Fibroblast of lung (primary cell): ENCODE measurements at places on chromosomes 6 and 20.

DNA sequence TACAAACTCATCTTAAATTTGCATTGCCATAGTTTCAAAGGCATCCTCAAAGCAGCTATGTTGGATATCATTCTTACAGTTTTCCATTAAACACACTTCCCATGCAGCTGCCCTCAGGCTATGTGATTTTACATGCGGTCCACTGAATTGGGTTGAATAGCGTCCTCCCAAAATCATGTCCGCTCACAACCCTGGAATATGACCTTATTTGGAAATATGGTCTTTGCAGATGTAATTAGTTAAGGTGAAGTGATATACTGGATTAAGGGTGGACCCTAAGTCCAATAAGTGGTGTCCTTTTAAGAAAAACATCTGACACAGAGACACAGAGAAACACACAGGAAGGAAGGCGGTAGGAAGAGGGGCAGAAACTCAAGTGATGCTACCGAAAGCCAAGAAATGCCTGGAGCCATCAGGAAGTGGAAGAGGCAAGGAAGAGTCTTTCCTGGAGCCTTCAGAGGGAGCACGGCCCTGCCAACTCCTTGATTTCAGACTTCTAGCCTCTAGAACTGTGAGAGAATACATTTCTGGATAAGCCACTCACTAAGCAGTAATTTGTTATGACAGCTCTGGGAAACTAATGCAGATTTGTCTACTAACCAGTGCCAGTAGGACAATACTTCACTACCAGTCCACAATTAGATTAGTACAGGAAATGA is 42.7 kb upstream of the NHSL1 start:
- no peak for DNase-seq

- no peak for DNase-seq
These were observed 190.9 kb downstream of the OTOR start for GRCh38 chr20:16939051-16939450.

- no peak for DNase-seq
These were observed 5.4 kb upstream of the TBC1D20 start for GRCh38 chr20:467755-468154.

- DNase-seq: no peak
These were observed 1956.6 kb upstream of the DEFB115 start for GRCh38 chr20:29300579-29301551.

DNA sequence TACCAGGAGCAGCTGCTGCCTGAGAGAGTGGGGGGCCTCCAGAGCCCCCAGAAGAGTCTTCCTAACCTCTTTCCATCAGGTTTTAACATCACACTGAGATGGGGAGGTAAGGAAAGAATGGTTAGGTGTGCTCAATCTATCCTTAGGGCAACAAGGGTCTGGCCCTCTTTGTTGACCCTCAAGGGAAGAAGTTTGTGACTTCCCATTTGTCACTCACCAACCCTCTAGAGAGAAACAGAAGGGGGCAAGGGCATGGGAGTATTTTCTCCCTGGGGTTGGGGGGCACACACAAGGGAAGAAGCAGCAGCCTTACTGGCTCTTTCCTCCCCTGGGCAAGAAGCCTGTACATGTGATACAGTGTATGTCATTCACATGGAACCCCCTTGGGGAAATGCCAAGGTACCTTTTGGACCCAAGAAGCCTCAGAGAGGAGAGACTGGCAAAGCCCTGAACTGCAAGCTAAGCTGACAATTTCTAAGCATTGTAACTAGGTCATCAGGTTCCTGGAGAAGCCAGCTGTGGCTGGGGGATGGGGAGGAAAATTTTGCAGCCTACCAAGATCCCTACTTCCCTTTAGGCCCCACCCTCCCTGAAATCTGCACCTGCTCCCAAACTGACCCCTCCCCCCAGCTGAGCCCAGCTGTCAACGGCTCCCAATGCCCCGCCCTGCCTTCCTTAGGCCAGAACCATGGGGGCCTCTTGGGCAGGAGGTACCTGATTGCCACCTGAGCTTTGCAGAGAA is 14.5 kb downstream of the BCL2L1 start:
- no peak for DNase-seq

DNA sequence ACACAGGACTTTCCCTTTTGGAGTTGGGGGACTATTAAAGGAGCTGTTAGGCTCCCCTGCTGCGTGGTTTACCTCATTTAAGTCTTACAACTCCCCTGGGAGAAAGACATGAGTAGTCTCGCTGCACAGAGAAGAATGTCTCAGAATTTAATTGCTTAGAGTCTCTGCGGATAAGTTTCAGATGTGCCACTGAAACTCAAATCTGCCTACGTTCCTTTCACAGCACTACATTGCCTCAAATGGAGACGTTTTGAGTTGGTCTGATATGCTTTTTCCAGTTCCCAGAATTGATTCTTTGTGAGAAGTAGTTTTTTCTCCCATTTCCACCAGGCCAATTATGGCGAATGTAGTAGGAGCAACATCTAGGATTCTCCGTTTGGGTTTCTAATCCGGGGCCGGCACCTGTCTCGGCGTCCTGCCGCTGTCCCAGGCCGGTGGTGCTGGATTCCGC is 532 bp upstream of the SLC35F1 start:
- DNase-seq: peak; percentile 22

DNA sequence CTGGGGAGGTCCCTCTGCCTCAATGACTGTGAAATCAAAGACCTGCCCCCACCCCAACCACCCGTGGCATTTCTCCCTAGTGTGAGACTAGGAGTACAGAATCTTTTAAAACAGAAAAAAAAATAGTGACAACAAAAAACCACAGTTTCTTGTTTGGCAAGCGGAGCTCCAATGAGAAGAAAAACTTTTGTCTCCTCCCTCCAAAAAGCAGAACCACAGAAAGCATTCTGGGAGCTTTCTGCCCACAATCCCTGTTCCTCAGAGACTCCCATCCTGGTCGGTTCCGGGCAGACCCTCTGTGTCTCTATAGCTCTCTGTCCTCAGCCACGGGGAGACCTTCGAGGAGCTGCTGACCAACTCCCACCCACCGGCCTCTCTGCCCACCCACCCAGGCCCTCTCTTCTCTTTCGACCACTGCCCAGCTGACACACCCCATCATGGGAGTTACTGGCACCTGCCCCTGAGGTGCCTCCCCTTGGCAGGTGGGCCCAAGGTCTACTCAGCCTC is 4.9 kb downstream of the PREX1 start:
- no peak for DNase-seq

DNA sequence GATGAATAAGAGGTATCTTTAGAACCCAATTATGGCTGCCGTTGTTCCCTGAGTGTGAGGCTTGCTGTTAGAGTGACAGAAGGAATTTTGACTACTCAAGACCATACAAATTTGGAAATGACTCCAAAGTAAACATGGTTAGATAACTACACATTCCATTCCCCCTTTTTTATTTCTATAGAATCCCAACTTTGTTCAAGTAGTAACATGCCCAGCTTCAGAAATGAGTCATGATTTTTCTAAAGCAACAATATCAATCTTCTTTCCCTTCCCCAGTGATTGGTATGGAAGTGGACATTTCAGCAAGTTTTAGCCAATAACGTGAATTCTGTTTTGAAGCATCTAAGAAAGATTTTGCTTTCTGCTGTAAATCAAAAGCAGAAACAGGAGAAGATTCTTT is 37.8 kb downstream of the HCRTR2 start:
- DNase-seq: peak; percentile 26

GRCh38 chr6:115972679-115973078 is 88.0 kb downstream of the FRK start:
- DNase-seq: no peak

DNA sequence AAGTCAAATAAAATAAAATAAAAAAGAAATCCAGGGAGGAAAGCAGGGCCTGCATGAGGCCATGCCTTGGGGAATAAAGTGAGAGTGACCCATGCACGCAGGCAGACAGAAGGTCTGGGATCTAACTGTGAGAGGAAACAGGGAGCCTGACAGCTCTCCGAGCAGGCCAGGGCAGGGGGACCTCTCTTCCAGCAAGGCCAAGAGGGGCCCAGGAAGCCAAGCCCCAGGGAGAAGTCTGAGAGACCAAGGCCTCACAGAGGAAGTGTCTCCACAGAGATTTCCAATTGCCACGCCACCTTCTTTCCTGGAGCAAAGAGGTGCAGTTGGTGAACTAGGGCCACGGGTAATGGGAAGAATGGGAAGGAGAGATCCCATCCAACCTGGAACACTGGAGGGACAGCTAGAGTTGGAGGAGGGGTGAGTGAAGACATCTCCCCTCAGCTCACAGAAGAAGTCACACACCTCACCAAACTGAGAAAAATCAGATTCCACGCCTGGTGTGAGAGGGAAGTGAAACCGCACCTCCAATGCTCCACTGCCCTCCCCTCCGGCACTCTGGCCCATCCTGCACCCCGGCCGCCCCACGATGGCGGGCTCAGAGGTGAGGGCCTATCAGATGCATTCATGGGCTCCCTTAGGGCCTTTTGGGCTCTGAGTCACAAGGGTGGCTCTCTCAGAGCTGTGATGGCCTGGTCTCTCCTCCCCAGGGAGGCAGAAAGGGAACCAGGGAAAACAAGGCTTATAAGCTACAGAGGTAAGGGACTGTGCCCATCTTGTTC is 25.1 kb upstream of the TAF8 start:
- DNase-seq: no peak

- DNase-seq: peak; percentile 1
These were observed 1.2 kb downstream of the CBFA2T2 start for GRCh38 chr20:33490934-33491656.
